ENCODE measurements at places on chromosomes 3 and 15.

- no peak for DNase-seq
Observed at GRCh38 chr3:28122227-28122626, 119.2 kb upstream of the CMC1 start.

- DNase-seq: no peak
Observed at GRCh38 chr3:12906916-12907290, 65.5 kb upstream of the RPL32 start.

DNA sequence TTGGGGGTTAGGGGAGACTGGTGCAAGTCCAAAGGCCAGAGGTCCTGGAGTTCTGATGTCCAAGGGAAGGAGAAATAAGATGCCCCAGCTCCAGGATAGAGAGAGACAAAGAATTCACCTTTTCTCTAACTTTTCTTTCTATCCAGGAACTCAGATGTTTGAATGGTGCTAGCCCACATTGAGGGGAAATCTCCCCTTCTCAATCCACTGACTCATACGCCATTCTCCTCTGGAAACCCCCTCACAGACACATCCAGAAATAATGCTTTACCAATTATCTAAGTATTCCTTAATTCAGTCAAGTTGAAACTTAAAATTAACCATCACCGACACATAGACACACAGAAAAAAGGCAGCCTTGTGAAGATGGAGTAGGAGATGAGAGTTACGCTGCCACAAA is 1085.2 kb downstream of the NSUN3 start:
- no peak for DNase-seq

DNA sequence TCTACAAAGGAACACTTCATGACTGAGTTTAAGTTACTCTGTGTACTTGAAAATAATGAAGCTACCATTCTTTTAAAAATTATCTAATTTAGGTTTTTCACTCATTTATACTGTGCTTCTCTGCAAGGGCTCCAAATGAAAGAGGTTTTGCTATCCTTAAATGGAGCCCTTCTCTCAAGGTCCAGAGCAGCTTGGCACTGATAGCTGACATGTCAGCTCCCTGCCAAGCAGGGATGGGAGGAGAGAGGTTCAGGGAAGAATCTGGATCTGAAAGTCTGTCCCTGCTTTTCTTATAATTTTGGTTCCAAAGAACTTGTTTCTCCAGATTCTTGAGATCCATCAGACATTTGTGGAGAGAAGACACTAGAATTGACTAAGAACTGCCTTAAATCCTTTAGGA is 39.1 kb downstream of the MRPS11 start:
- no peak for DNase-seq

DNA sequence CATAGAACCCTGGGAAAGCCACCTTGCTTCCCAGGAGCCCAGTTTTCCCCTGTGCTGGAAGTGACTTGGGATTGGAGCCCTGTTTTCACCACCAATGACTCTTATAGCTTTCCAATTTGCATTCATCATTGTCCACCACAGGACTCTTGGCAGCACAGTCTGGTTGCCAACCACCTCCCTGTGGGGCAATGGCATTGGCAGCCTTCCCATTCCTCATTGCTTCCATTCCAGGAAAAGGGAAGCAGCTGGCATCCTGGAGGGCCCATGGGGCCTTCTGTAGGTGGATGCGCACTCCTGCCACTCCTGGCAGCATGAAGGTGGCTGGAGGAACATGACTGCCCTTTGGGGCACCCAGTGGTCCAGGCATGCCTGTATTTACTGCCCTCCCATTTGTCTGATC is 57.7 kb downstream of the FEM1B start:
- DNase-seq: peak; percentile 69

DNA sequence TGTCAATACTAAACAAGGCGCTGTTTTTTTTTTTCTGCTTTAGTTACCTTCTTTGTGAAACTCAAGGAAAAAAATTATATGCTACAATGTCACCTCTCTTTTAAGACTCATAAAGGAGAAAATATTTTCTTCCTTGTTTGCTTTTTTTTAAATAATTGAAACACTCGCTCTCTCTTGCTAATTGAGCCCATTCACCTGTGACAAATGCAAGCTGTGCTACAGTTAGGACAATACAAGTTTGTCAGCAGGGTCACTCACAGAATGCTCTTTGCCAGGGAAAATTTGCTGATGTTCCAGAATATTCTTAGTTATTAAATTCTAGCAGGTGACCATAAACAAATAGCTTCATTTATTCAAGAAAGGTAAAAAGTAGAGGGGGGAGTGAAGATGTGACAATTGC is 375.9 kb upstream of the DPPA4 start:
- no peak for DNase-seq

DNA sequence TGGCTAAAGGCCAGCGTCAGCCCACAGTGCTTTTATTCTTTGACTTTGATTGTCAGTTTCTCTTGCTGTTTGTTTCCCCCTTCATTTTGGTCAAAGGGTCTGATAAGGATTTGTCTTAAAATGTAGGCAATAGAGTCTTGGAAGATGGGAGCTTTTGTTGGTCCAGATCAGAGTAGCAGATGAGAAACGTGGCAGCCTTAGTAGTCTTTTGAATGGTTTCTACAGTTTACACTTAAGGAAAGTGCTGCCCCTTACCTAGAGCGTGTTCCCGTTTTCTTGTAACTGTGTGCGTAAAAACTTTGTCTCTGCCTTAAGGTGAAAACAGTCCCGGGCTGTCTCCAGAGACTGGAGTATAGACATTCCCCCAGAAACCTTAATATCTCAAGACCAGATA is 630 bp downstream of the LXN start:
- no peak for DNase-seq

- no peak for DNase-seq
Observed at GRCh38 chr3:61008153-61008997, 242.9 kb downstream of the FHIT start.

- DNase-seq: no peak
Observed at GRCh38 chr3:100536093-100536492, 43.7 kb downstream of the TMEM45A start.

GRCh38 chr15:64521201-64521600 is 60.8 kb downstream of the ZNF609 start:
- DNase-seq: no peak

- DNase-seq: no peak
Observed at GRCh38 chr3:150249779-150250470, 158.2 kb upstream of the TSC22D2 start.

- no peak for DNase-seq
Observed at GRCh38 chr3:183081459-183082183, 17.7 kb downstream of the MCCC1 start.

GRCh38 chr3:24679429-24679828 is 184.8 kb upstream of the THRB start:
- no peak for DNase-seq

GRCh38 chr3:144915202-144915601 is 943.6 kb downstream of the DIPK2A start:
- no peak for DNase-seq

- peak; percentile 10 for DNase-seq
Observed at GRCh38 chr3:13141991-13142412, 68.8 kb upstream of the IQSEC1 start.

Data from tibial artery (tissue), 4 donors.